ENCODE measurements at places on chromosomes 2 and 18.

DNA sequence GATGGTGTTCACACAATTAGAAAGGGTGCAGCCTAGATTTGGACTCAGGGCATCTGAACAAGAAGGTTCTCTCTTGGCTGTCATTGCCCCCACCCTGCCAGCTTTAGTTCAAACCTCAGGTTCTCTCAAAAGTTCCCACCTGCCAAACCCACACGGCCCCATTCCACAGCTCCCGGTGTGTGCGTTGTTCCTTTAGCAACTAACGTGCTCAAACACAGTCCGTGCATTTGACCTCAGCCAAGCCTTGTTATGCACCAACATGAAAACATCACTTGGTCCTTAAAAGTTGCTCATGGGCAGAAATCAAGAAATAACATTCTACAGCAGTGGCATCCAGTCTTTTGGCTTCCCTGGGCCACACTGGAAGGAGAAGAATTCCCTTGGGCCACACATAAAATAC, 32.0 kb downstream of the LOXHD1 start:
- no peak for DNase-seq

- DNase-seq: no peak
Measured at GRCh38 chr2:198700319-198700718, 757.4 kb downstream of the SATB2 start.

DNA sequence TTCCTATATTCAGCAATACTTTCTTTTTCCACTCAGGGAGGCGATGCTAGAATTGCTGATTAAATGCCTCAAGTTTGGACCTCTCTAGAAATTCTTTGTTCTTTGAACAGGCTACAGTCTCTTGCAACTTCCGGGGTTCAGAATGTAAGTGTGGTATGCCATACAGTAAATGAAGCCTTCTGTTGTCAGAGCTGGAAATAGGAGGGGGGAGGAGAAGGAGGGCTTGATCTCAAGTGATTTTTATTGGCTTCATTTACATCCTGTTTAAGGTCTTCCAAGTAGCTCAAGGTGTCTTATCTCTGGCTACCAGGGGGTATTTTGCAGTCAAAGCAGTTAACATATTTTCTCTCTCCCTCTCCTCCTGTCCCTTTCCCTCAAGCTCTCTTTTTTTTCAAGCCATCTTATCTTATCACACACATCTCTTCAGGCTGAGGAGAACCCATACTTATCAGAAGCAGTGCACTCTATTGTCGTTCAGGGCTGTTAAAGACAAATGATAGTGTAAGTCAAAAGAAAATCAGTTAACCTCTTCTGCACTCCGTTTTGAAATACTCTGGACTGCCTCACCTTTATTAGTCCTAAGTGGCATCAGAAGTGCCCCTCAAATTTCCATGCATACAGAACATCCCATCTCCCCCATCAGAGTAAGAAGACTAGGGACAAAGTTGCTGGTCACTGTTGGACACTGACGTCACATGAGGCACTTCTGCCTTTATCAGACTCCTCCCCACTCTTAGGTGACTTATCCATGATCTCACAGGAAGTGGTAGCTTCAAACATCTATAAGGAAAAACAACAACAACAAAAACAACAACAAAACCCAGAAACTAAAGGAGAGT, 112.2 kb downstream of the ZNF521 start:
- no peak for DNase-seq

GRCh38 chr2:103176294-103176915, 414.6 kb downstream of the TMEM182 start:
- no peak for DNase-seq

- no peak for DNase-seq
Measured at GRCh38 chr2:234459401-234460009, 37.4 kb downstream of the ARL4C start.

GRCh38 chr2:162198239-162198638, 45.0 kb downstream of the FAP start:
- DNase-seq: no peak
